ENCODE measurements at places on chromosomes 11 and 22.

- DNase-seq = no peak
Measured at GRCh38 chr22:49936973-49937757, 18.7 kb downstream of the CRELD2 start.

GRCh38 chr22:44570476-44571445 lies 72.7 kb upstream of the RTL6 start:
- no peak for DNase-seq

- no peak for DNase-seq
Measured at GRCh38 chr11:110720431-110721275, 8.4 kb upstream of the ARHGAP20 start.

DNA sequence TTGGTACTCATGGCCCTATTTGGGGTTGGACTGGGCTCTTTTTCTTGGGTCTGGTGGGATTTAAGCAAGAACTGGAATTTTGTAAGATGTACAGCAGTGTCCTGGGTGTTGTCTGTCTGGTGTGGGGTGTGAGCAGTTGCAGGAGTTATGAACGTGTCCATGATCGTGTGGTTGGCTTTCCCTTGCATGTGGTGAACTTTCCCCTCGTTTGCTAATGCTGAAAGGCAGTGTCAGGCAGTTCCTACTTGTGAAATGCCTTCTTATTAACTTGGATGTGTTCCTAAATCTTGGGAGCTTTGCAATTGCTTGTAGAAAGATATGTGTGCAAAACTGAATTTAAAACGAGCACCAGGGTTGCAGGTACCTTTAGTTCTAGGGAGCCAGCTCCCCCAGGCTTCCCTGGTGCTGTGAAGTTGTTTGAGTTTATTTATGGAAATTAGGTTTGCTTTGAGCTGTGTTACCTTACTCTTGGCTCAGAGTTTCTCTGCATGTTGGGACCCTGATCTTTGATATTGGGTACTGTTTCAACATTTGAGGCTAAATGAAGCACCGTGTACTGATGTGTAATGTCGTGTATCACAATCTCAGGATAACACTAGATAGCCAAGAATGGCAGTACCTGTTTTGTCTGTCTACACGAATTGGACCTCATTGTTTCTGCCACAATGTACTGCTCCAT lies 35.8 kb upstream of the HSD17B12 start:
- peak; percentile 23 for DNase-seq

GRCh38 chr11:115155320-115155719 lies 348.9 kb downstream of the CADM1 start:
- no peak for DNase-seq

GRCh38 chr11:69121021-69121420 lies 34.7 kb upstream of the SMIM38 start:
- DNase-seq = no peak

DNA sequence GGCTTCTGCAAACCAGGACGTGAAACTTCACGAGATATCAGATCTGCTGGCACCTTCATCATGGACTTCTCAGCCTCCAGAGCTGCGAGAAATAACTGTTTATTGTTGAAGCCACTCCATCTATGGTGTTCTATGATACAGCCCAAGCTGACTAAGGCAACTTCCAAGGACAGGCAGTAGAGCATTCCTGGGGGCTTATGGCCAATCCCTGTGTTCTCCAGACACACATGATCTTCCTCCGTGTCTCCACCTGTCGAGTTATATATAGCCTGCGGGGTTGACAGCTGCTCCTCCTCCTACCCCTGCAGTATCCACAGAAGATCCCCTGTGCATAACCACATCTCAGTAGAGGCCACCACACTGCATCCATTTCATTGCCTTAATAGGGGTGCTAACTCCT lies 11.0 kb downstream of the TP53AIP1 start:
- no peak for DNase-seq

GRCh38 chr11:94958121-94958696 lies 15.1 kb downstream of the CWC15 start:
- no peak for DNase-seq

DNA sequence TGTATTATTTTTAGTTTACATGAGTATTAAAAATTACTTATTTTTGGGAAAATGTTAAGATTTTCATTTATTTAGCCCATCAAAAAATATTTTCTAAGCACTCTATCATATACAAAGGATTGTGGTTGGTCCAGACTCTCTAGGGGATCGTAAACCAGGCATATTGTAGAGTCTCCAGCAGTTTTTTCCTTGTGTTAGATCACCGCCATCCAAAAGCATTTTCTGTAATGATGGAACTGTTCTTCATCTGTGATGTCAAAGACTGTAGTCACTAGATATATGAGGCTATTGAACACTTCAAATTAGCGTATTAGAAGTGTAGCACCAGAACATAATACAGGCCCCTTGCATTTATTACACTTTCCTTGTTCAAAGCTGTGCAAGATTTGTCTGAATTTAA lies 154.9 kb downstream of the SBF2 start:
- no peak for DNase-seq

GRCh38 chr11:57459164-57460021 lies 935 bp upstream of the RTN4RL2 start:
- no peak for DNase-seq

DNA sequence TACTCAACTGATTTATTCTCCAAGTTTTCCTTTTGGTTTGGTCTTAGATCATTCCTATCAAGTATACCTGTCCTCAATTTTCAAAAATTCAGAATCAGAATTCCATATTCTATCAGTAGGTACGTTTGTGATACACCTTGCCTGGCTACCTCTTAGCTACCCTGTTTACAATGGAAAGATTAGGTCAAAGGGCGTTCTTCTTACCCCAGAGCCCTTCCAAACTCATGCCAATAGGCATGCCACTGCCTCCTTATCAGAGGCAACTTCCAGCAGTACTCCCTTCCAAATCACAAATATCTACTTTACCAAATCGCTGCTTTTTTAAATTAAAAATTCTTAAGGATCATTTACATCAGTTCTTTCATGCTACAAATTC lies 1.0 kb downstream of the PATL1 start:
- DNase-seq = no peak
